ENCODE measurements at places on chromosomes 7 and 10. TPM values are rescaled to one million over a fixed set of nuclear protein-coding genes. Genes with fewer than 3 reads are reported as not detected.

Gene KCND2
- 2.6 TPM for total RNA-seq

Gene UBN2
- 12.8 TPM for total RNA-seq

Gene DNAJC12
- total RNA-seq: 0.96 TPM

Gene NFKB2
- 21.0 TPM for total RNA-seq

Gene NEURL1
- 0.33 TPM for total RNA-seq

Gene GJC3
- 0.80 TPM for total RNA-seq

Gene MSMB
- 4.0 TPM for total RNA-seq

Gene CYP2W1
- not detected for total RNA-seq

Gene GIMAP7
- total RNA-seq: 15.7 TPM

Gene ARMC3
- total RNA-seq: 0.88 TPM

Gene MEOX2
- total RNA-seq: 19.7 TPM

Gene AZGP1
- 3,161 TPM for total RNA-seq

Gene SLC18A2
- 0.73 TPM for total RNA-seq

Gene FEZF1
- total RNA-seq: not detected

Gene OR2A1
- 0.15 TPM for total RNA-seq

Gene ABCA13
- under 0.01 TPM for total RNA-seq

Gene NUDT13
- total RNA-seq: 4.2 TPM

Gene MRPS17
- total RNA-seq: 9.2 TPM

Gene CCL24
- total RNA-seq: not detected

Gene RPA3
- 18.7 TPM for total RNA-seq

Gene FAM24B
- 3.7 TPM for total RNA-seq

Gene SEMA3D
- 7.5 TPM for total RNA-seq

Gene BMI1
- 92.3 TPM for total RNA-seq

Gene FANK1
- 2.6 TPM for total RNA-seq

Gene ATOH7
- 0.64 TPM for total RNA-seq

Gene AMPH
- total RNA-seq: 15.1 TPM

Gene MKLN1
- total RNA-seq: 113 TPM

Gene SLC16A9
- total RNA-seq: 1.2 TPM

Gene SMARCD3
- total RNA-seq: 21.3 TPM

Gene SKAP2
- total RNA-seq: 35.7 TPM

Gene EFCAB10
- total RNA-seq: not detected

Gene CYP3A5
- total RNA-seq: 8.5 TPM

Gene SLC25A40
- 9.8 TPM for total RNA-seq

Gene CCDC7
- 46.7 TPM for total RNA-seq

Gene AKR1D1
- total RNA-seq: not detected

Gene HMX2
- not detected for total RNA-seq

Gene DKK1
- total RNA-seq: 2.0 TPM

Gene SH2D4B
- total RNA-seq: not detected

Gene RBP4
- total RNA-seq: 813 TPM

Gene TLX1
- total RNA-seq: not detected

Gene HOGA1
- 1.9 TPM for total RNA-seq

Gene MGAM2
- total RNA-seq: under 0.01 TPM

Gene DLG5
- 192 TPM for total RNA-seq

Gene TMEM176A
- 28.3 TPM for total RNA-seq

Gene ERVW-1
- not detected for total RNA-seq

Gene TNKS2
- total RNA-seq: 50.8 TPM

Gene PRLHR
- total RNA-seq: not detected

Gene PNLIPRP3
- 0.66 TPM for total RNA-seq

Gene PRR15
- 11.8 TPM for total RNA-seq

Gene PLOD3
- total RNA-seq: 43.2 TPM

Gene SVIL
- 60.6 TPM for total RNA-seq

Gene PLEKHS1
- total RNA-seq: 30.0 TPM

Gene OR2A7
- total RNA-seq: 59.0 TPM

Gene GIMAP4
- 29.2 TPM for total RNA-seq

Gene KEL
- 2.2 TPM for total RNA-seq

Gene NRG3
- 0.16 TPM for total RNA-seq

Gene DYDC2
- not detected for total RNA-seq

Gene CTAGE4
- total RNA-seq: 0.80 TPM

Gene AKR1C2
- total RNA-seq: 259 TPM

Measured in breast epithelium (tissue), 4 donors.